ENCODE measurements at places on chromosomes 16 and 17.

- DNase-seq = no peak
Measured at GRCh38 chr16:29876217-29876593, 13.2 kb upstream of the CDIPT start.

DNA sequence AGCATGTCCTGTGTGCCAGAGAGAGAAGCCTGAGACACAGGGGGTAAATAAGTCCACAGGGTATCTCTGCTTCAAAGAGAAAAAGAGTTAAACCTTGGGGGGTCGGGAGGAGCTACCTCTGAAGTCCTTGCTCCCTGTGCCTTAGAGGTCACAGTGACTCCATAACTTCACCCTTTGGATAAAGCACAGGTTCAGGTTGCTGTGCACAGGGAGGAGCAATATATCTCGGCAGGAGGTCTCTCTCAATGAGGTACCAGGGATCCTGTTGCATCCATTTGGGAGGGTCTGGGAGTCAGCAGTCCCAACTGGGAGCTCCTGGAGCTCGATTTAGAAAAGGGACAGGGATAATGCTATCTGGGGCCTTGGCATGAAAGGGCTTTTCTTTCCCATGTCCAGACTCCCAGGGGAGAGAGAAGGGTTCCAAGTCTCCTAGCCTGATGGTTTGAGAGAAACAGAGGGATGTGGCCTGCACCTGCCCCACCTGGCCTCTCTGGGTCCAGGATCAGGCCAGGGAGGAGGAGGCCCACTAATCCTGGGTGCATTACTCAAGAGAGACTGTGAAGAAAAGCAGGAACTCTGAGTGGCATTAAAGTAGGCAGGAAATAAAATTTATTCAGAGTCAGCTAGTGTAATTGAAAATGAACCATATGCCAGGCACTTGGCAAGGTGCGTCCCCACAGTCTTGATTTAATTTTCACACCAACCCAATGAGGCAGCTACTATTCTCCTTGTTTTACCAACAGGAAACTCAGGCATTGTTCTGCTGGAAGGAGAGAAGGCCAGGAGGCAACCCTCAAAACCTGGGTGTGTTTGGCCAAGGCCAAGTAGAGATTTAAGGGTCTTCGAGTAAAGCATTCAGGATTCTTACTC lies 40.7 kb downstream of the CUEDC1 start:
- DNase-seq = no peak

- no peak for DNase-seq
Measured at GRCh38 chr16:87074641-87075318, 242.4 kb downstream of the C16orf95 start.

GRCh38 chr16:49849037-49849753 lies 6.7 kb downstream of the ZNF423 start:
- no peak for DNase-seq

DNA sequence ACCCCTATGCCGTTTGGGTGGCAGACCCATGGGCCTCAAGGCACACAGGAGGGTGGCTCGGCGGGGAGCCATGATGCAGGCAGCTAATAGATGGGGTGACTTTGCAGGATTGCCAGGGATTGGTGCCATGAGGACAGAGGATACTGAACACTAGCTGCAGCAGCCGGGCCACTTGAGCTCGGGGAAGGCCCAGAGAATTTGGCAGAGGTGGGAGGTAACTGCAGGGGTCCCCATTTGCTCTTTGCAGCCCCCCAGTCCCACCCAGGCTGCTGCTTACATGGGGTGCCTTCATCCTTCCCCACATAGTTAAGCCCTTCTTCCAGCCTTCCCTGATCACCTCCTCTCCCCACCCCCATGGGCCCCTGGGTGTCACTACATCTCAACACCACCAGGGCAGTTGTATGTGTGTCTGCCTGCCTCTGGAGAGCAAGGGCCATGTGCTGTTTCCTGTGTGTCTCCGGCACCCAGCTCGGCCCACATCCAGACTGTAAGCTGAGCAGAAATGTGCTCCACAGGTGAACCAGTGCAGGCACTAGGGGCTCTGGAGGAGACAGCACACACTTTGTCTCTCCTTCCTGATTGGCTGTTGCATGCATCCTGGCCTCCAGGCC lies 52.0 kb downstream of the SREBF1 start:
- no peak for DNase-seq

GRCh38 chr17:6554342-6554741 lies 2.0 kb downstream of the PITPNM3 start:
- no peak for DNase-seq

DNA sequence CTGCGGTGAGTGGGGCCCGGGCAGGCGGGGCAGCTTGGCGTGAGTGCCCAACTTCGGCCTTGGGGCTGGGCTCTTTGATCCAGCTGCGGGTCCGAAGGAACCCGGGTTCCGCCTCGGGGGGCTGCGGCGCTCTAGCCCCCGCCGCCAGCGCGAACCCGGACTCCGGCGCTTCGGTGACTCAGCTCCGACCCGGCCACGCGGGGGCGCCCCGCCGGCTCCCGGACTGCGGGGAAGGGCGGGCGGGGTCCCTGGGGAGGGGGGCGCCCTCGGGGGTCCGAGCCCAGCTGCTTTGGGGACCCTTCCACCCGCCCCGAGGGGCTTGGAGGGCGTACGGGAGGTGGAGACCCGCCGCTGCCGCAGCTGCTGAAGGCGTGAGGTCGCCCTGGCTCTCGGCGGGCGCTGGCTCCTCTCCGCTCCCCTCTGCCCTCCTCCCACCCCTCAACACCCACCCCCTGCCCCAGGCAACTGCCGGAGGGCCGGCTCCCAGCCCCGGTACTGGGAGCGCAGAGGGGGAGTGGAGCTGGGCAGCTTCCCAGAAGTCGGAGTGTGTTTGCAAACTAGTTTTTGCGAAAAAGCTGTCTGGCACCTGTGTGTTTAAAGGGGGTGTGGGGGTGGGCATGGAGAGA lies 516 bp downstream of the CPNE2 start:
- peak; percentile 51 for DNase-seq

DNA sequence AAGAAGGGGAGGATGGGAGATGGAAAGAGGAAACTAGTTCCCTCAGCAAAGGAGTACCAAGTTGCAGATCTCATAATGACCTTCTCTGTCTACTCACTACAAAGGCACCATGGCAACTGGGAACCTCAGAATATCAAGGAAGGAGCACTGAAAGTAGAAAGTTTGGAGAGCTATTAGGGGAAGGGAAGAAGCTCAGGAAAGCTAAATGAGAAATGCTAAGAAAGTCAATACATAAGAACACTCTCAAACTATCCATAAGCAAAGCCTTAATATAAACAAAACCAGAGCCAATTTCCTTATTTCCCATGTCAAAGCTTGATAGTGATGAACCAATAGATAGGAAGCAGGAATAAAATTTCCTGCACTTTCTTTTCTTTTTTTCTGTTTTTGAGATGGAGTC lies 57.9 kb upstream of the C17orf78 start:
- no peak for DNase-seq

DNA sequence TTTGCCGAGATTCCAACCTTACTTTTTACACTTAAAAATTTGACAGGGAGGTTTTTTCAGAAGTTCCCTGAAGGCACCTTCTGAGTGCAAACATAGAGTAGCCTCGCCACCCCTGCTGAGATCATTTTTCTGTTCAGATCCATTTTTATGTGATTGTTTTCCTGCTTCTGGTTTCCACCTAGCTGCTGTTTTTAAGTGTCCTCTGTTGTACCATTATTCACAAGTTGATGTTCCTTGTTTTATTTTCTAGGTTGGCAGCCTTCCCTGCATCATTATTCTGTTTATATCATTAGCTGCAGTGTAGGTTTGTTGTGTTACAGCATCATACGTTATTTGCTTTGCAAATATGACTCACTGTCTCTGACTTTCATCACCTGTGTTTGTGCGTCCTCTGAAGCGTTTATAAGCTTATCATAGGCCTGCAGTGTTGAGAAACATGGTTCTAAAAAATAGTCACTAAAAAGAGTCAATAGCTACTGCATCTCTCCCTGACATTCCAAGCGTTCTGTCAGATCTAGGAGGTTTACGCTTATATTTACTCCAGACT lies 116.9 kb upstream of the CLEC3A start:
- DNase-seq = no peak

DNA sequence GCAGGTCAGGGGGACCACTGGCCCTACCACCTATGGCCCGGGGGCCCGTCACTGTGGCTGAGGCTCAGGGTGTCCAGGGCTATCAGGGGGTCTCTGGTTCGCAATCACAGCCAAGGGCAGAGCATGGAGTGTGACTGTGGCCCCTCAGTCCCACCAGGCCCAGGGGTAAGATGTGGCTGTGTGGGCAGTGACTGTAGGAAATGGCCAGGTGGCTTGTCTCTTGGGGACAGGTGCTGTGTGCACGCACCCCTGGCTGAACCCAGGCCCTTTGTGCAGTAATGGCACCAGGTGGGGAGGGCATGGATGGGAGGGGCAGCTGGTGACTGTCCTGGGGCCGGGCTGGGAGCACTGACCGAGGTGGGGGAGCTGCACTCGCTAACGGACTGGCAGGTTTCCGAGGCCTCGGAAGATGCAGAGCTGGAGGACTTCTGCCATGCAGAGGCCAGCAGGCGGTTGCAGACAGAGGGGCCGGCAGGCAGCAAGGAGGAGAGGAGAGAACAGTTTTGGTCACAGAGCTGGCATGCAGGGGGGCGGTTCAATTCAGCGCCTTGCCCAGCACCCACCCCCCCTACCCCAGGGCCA lies 18.8 kb downstream of the IL34 start:
- DNase-seq = no peak

GRCh38 chr16:27228621-27229501 lies 25.5 kb downstream of the KDM8 start:
- no peak for DNase-seq

DNA sequence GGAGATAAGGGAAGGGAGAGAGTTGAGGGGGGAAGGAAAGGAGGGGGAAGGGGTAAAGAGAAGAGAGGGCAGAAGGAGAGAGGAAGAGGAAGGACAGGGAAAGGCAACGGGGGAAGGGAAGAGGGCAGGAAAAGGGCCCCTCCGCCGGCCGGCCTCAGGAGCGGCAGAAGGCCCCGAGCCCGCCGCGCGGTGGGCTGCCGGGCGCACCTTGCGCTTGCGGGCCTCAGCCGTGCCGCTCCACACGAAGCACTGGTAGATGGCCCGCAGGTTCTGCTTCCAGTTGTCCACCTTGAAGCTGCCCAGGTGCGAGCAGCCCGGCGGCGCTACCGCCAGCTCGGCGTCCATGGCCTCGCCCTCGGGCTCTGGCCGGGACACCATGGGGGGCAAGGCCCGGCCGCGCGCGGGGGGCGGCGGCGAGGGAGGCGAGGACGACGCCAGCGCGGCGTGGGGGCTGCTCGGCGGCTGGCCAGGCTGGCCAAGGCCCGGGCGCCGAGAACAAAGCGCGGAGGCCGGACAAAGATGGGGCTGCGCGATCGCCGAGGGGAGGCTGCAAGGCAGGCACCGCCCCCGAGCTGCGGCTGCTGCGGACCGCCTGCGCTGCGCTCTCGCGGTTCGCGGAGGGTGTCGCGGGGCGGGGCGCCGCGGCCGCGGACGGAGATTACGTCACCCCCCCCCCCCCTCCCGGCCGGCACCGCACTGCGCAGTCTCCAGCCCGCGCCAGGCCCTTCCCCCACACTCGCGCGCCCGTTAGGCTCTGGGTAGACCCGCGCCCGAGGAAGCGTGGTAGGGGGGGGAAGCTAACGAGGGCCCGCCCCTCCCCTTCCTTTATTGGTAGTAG lies at the start of gene USP22:
Gene USP22, minus strand, starts transcription at position 554 of the 838 bp plus-strand sequence. Its CDS starts 176 bp downstream, at position 378.
- peak; percentile 99 for DNase-seq

- DNase-seq = no peak
Measured at GRCh38 chr17:10126616-10127501, 71.5 kb downstream of the GAS7 start.

GRCh38 chr16:84380405-84380804 lies 12.1 kb downstream of the ATP2C2 start:
- no peak for DNase-seq

DNA sequence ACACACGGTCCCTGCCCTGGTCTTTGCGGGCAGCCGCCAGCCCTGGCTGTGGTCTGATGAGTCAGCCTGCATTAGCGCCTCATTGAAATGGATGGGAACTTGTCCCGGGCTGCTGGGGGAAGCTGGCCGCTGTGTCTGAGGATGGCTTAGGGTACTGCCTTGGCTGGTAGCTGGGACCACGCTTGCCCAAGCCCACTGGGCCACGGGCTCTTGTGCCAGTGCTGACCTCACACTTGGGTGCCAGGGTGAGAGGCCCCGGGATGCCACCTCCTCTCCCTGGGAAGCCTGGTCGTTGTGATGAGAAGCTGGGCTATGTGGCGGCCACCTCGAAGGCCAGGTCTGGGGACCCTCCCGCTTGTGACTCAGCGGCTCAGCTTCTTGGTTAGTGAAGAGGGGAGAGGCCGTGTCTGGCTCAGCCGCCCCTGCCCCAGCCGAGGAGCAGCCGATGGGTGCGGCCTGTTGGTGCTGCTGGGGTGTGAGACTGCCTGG lies 10.7 kb downstream of the CACNA1H start:
- no peak for DNase-seq

- DNase-seq = no peak
Measured at GRCh38 chr17:4010754-4011153, 46.5 kb upstream of the ATP2A3 start.

- DNase-seq = peak; percentile 32
Measured at GRCh38 chr16:1963806-1964505, 670 bp downstream of the RPS2 start.

- no peak for DNase-seq
Measured at GRCh38 chr16:58086381-58087208, 42.6 kb downstream of the CFAP20 start.

DNA sequence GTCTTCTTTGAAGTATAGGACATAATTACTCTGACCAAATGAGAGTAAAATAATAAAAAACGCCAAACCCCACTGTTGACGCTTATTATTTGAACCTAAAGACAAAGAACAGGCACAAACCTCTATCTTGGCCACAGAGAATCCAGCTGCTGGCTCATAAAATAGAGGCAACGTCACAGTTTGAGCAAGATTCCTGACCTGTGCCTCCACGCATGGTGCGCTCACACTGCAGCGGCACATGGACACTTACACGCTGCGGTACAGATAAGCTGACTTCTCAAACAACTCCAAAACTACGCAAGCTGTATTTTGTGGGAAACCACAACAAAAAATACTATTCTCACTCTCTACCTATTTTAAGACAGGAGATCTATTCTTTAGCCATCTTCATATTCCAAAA lies 38.8 kb upstream of the TRAP1 start:
- no peak for DNase-seq

- DNase-seq = no peak
Measured at GRCh38 chr16:85616607-85617321, 3.6 kb downstream of the GSE1 start.

DNA sequence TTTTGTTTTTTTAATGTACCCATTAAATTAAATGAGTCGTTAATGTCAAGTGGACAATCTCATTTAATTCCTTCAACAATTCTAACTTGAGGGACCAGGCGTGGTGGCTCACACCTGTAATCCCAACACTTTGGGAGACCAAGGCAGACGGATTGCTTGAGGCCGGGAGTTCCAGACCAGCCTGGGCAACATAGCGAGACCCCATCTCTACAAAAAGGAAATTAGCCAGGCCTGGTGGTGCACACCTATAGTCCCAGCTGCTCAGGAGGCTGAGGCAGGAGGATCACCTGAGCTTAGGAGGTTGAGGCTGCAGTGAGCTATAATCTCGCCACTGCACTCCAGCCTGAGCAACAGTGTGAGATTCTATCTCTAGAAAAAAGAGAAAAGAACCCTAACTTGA lies 20.7 kb upstream of the GSG1L start:
- no peak for DNase-seq

Measured in activated naive CD4-positive, alpha-beta T cell (primary cell).